CD4-positive, alpha-beta T cell treated with Interleukin-12 subunit alpha and Interleukin-12 subunit beta, for 1 hour (primary cell): ENCODE measurements at places on chromosomes 7 and 10.
A peak's percentile ranks its signal among the peaks of the same experiment; 100 is the strongest.

GRCh38 chr7:50272808-50273207, 31.7 kb upstream of the IKZF1 start:
- no peak for DNase-seq

DNA sequence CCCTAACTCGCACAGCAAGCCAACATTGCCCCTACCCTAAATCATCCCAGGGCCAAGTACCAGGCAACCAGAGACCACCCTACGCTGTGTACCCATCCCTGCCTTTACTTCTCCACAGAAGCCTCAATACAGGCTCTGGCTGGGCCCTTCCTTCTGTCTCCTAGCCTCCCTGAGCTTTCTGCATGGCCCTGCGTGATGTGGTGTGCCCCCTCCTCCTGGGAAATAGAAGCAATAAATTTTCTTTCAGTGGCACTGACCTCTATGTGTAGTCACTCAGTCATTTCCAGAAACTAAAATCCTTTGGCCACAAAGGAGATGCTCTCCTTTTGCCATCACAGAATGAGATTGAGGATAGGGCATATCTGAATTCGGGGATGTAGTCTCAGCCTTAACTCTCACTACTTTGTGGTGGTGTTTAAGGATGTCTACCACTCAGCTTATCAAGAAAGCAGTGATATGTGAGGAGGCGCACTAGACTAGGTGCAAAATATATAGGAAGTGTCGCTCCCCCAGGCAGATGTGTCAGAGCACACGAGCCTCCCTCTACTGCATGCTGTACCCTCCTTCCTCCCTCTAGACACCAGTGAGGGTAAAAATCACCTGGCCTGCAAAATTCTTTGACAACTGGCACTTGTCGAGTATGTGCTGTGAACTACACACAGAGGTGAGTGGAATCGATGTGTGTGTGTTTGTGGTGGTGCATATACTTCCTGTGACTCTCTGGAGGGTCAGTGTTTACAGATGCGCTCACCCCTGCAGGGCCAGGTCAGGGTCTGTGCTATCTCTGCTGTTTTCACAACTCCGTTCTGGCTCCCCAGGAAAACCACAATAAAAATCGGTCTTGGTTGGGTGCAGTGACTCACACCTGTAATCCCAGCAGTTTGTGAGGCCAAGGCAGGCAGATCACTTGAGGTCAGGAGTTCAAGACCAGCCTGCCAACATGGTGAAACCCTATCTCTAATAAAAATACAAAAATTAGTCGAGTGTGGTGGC, 825.9 kb upstream of the IGFBP3 start:
- no peak for DNase-seq

DNA sequence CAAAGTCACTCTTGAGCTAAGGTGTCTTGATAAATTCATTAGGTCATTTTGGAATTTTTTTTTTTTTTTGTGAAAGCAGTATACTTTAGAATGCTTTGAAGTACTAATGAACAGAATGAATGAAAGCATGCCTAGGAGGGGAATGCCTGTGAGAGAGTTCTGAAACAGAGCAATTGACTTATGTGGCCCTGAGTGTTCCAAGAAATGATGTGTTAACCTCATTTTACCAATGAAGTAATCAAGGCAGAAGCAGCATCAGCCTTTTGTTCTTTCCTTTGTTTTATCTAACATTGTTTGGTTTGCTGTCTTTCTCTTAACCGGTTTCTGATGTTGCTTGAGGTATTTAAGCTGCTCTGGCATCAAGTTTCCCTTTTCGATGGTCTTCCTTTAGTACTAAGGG, 154.6 kb upstream of the HGF start:
- no peak for DNase-seq

GRCh38 chr7:107715531-107715930, 28.4 kb upstream of the CBLL1 start:
- DNase-seq, result no peak

GRCh38 chr7:99525713-99526440, 21.4 kb downstream of the ZKSCAN5 start:
- DNase-seq, result peak; percentile 11

- DNase-seq, result peak; percentile 45
Measured at GRCh38 chr7:134954197-134955082, 31.9 kb upstream of the AGBL3 start.

DNA sequence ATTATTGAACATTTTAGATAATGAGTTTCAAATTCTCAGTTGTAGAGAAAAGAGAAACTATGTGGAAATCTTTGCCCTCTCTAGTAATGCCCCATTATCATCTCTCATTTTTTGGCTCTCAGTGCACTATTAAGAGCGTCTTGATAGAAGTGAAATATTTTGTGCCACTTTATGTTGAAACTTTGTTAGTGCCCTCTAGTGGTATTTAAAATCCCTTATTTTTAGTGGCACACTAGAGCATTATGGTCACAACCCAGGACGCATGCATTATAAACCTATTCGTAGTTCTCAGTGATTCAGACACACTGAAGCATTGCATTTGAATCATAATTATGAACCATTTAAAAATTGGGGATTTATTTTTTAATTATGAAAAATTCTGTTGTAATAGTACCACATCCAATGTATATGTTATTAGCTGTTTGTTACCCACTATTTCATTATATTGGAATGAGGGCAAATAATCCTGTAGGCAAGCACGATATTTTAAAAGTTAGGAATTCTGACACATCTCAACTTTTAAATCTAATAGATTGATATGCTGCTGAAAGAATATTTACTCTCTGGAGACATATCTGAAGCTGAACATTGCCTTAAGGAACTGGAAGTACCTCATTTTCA, 21.9 kb downstream of the PDCD4 start:
- peak; percentile 75 for DNase-seq

DNA sequence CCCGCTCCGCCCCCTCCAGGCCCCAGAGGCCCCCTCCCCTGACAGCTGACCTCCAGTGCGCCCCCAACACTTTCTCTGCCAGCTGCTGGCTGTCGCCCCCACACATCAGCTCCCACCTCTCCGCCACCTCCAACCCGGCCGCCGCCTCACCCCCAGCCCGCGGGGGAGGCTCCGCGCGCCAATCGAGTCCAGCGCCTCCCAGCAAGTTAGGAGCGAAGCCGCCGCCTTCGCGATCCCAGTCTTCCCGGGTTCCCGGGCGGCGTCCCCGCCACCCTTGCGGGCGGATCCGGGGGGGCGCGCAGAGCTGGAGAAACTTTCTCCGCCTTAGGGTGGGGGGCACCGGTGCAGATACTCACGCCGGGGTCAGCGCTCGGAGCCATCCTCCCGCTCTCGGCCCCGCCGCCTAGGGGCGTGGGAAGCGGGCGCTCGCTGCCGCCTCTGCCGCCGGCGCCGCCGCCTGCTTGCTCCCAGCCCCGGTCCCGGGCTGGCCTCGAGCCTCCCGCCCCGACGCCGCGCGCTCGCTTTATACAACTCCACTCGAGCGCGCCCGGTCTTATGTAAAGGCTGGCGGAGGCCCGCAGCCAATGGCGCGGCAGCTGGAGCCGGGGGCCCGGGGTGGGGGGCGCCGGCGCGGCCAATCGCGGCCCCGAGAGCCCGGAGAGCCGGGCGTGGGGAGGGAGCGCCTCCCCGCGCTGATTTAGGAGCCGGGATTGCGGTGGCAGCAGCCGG, at the start of gene CRTAC1:
Gene CRTAC1 (minus strand): TSS at position 529 of the 729 bp plus-strand sequence. CDS start 149 bp downstream, at position 380.
- DNase-seq, result no peak

DNA sequence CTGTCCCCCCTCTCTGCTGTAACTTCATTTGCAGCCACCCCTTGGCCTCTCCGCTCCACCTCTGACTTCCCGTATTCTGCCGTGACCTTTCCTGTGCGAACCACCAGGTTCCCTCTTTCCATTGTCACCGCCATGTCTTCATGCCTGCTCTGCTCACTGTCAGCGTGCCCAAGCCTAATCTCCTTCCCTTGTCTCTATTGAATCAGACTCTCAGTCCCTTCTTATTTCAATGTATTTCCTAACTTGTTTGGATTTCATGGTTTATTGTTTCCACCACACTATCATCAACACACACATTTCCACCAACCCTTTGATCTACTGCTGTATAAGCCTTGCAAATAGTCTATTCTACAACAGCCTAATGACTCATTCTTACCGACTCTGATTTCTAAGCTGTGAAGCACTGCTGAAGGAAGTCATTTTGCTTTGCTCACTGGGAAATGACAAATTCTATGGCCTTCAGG, 30.0 kb upstream of the INHBA start:
- no peak for DNase-seq

DNA sequence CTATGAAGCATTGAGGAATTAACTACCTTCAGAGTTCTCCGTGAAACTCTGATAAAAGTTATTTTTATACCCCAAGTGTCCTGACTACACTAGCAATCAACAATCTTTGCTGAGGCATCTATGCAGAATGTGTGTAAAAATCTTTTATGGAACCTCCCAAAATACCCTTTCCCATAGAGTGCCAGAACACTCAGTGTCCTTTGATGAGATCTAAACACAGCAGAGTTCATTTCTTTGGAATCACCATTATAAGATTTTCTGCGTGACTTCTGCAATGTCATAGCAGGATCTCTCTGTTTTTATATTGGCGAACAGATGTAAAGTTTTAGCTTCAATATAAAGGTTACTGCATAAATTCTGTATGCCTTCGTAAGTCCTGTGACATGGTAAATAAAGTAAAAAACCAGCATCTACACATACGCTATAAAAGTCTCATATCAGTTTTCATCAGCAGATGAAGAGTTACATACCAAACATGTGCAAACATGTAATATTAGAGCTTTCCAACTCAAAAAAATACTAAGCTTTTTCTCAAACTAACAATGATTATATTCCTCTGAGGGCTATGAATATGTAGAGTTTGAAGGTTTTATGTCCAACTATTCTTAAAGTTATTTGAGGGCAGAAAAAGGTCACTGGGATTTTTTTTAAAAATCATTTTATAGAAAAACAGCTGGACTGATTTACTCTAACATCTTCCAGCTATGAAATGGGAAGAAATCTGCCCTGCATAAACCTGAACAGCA, 67.2 kb downstream of the SKIDA1 start:
- no peak for DNase-seq

- DNase-seq, result no peak
Measured at GRCh38 chr10:31745612-31746376, 182.8 kb downstream of the ARHGAP12 start.

DNA sequence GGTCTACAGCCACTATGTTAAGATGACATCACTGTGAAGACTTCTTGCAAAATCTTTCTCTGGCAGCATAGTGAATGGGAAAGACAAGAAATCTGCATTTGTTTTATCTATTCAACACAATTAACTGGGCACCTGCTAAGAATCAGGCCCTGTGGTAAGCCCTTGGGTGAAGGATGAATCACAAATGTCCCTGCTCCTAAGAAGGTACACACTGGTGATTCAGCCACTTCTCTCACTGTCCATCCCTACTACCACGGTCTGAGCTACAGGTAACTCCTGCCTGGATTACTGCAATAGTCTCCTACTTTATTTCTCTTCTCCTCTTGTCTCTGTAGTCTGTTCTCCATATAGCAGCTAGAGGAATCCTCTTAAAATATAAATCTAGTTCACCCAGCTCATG, 116.1 kb downstream of the HIBADH start:
- no peak for DNase-seq

- no peak for DNase-seq
Measured at GRCh38 chr10:106635947-106636346, 528.6 kb downstream of the SORCS1 start.

DNA sequence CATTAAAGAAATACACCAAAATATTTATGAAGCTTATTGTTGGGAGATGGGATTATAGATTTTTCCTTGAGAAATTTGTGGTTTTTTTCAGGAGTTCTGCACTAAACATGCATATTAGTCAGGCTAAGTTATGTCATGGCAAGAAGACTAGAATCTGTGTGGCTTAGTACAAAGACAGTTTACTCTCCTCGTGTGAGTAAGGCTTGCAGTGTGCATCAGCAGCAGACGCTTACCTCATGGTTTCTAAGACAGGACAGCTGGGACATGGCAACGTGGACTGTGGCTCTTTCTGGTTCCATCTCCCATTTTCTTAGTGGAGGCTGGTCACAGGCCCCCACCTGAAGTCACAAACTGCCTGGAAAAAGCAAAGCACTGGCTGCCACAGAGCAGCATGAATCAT, 429.6 kb upstream of the VSTM2A start:
- no peak for DNase-seq

- no peak for DNase-seq
Measured at GRCh38 chr7:55129541-55130394, 111.0 kb downstream of the EGFR start.

DNA sequence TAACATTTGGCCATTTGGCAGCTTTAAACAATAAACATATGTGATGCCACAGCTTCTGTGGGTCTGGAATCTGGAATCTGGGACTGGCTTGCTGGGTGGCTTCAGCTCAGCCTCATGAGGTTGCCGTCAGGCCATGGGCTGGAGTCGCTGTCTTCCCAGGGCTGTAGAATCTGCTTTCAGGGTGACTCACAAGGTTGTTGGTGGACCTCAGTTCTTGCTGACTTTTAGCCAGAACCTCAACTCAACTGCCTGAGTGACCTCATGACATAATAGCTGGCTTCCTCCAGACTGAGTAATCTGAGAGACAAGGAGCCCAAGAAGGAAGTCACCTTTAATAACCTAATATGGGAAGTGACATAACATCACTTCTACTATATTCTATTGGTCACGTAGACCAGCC, 44.6 kb upstream of the TSPAN13 start:
- DNase-seq, result no peak

DNA sequence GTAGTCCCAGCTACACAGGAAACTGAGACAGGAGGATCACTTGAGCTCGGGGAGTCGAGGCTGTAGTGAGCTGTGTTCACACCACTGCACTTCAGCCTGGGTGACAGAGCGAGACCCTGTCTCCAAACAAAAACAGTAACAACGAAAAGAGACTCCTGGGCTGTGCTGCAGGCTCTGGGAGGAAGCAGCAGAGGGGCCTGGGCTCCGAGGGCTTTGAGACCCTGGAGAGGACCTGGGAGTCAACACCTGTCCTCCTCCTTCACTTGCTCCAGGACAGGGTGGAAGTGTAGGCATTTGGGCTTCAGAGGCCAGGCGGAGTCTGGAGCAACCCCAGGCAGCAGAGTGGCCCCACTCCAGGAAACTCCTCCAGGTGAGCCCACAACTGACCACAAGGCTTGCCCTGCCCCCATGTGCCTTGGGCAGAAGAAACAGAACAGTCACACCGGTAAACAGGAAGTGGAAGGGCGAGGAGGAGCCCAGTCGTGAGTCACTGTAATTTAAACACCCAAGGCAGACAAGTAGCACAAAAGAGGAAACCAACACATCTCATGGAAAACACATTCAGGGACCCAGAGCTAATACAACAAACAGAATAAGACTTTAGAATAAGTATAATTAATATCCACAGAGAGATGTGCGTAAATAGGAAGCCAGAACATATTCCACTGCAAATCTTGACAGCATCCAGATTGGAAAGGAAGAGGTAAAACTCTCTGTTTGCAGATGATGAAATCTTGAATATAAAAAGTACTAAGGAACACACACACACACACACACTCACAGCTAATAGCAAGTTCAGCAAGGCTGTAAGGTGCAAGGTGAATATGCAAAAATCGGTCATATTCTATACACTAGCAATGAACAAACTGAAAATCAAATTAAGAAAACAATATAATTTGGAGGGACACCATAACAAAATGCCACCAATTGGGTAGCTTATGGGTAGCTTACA, 20.5 kb upstream of the RASGEF1A start:
- DNase-seq, result peak; percentile 71
